ENCODE measurements at places on chromosomes 1 and 21.

DNA sequence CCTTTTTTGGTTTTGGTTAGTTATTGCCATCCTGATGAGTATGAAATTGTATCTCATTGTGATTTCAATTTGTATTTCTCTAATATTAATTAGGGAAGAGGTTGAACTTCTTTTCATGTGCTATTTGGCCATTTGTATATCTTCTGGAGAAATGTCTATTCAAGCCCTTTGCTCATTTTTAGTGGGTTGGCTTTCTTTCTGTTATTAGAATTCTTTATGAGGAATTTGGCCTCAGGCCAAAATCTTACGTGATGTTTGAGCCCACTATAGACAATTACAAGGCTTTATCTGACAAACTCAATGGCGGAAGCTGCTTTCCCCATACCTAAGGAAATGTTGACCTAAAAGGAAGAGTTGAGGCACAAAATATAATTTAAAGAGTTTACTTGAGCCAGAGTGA lies 32.9 kb downstream of the IVNS1ABP start:
- no peak for DNase-seq

- DNase-seq: no peak
Observed at GRCh38 chr1:18641005-18641941, 10.6 kb downstream of the PAX7 start.

DNA sequence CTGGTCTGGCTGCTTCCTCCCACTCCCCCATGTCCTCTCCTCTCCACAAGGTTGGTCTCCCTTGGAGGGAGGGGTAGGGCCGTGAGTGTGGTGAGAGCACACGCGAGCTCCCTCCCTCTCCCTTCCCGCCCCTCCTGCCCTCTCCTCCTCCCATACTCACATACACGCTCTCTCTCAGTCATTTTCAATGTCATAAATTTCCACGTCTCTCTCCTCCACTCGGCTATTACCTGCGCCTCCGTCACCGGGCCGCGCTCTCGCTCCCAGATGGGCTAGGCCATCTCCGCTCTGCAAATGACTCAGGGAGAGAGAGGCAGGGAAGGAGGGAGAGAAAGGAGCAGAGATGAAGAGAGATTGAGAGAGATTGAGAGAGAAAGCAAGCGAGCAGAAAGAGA lies 36.7 kb upstream of the DMBX1 start:
- no peak for DNase-seq

GRCh38 chr1:4977701-4978100 lies 323.3 kb downstream of the AJAP1 start:
- no peak for DNase-seq

GRCh38 chr1:99669821-99670220 lies 23.9 kb downstream of the PALMD start:
- DNase-seq: no peak
